ENCODE measurements at places on chromosomes 4 and X.

- no peak for DNase-seq
Observed at GRCh38 chrX:153445856-153446635, at the start of gene TREX2. Gene TREX2, minus strand, starts transcription at chrX:153446056. Its CDS starts 626 bp downstream, at chrX:153445430.

GRCh38 chrX:119292445-119292844 lies 56.4 kb downstream of the PGRMC1 start:
- DNase-seq = no peak

DNA sequence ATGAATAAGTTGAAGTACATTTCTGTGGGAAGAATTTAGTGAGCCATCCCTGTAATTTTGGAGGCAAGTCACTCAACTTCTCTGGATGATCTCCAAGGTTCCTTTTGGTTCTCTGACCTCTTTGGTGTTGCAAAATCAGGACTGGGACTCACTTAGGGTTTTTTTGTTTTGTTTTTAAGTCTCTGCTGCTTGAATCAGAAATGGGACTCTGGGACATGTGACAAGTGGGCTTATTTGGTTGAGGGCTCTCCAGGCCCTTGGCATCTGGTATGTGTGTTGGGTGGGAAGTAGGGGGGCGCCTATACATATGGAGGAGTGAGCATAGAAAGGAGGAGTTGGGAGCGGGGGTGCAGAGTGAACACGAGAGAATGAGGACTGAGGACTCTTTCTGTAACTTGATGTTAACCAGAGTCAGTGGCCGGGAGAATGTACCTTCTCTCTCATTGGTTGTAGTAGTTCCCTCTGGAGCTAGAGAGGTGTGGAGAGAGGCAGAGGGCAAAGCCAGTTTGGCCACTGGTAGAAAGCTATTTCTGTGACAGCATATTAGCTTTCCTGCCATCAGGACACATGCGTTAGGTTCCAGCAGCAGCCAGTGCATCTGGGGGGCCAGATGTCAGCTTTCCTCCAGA lies 1.9 kb downstream of the ARHGAP10 start:
- no peak for DNase-seq

DNA sequence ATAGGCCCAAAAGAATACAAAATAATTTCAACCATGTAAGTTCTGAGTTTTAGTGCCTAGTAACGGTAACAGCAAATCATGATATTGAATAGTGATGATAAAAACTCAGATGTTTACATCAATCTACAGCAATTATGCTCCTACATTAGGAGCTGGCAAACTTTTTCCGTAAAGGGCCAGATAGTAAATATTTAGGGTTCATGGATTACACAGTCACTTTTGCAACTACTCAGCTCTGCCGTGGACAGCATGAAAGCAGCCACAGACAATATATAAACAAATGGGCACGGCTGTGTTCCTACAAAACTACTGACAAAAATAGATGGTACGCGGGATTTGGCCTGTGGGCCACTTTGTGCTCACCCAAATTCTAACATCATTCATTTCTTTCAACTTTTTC lies 167.8 kb upstream of the NAP1L5 start:
- DNase-seq = no peak

GRCh38 chrX:82589410-82589809 lies 918.7 kb upstream of the POU3F4 start:
- no peak for DNase-seq

- DNase-seq = no peak
Observed at GRCh38 chr4:121950680-121951520, 960 bp downstream of the TRPC3 start.

- no peak for DNase-seq
Observed at GRCh38 chrX:155745792-155746191, 133.0 kb upstream of the TMLHE start.

GRCh38 chr4:73891739-73892405 lies 22.7 kb downstream of the CXCL1 start:
- no peak for DNase-seq
